ENCODE measurements at places on chromosomes 6 and 20.
A peak's percentile ranks its signal among the peaks of the same experiment; 100 is the strongest.

DNA sequence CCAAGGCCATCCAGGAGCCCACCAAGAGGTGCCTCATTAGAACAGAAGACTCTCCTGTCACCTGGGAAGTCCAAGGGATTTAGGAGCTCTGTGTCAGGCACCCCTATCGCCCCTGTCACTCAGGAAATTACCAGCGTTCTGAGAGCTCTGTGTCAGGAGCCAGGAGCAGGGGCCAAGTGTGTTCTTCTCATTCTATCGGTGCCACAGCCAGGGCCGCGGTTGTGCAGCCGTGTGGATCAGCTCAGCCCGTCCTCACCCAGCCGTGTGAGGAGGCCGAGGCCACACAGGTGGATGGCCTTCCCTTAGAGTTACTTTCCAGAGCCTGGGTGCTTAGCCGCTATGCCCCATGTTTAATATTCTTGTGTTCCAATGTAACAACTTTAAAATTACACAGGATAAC, 9.8 kb downstream of the MTG2 start:
- no peak for DNase-seq

DNA sequence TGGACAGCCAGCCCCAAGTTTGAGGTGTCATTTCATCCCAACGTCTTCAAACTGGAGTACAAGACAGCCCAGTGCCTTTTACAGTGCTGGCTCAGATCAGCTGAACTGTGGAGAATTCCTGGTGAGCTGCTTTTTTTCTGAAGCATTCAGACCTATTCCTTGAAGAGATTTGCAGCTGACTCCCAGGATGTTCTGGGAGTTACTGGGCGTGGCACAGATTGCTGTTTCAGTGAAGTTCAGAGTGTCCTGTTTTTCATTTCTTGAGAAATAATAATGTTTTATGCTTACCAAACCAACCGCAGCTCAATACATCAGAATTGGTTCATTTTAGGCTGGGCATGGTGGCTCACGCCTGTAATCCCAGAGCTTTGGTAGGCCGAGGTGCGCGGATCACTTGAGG, 33.4 kb upstream of the SRPK1 start:
- DNase-seq = no peak

DNA sequence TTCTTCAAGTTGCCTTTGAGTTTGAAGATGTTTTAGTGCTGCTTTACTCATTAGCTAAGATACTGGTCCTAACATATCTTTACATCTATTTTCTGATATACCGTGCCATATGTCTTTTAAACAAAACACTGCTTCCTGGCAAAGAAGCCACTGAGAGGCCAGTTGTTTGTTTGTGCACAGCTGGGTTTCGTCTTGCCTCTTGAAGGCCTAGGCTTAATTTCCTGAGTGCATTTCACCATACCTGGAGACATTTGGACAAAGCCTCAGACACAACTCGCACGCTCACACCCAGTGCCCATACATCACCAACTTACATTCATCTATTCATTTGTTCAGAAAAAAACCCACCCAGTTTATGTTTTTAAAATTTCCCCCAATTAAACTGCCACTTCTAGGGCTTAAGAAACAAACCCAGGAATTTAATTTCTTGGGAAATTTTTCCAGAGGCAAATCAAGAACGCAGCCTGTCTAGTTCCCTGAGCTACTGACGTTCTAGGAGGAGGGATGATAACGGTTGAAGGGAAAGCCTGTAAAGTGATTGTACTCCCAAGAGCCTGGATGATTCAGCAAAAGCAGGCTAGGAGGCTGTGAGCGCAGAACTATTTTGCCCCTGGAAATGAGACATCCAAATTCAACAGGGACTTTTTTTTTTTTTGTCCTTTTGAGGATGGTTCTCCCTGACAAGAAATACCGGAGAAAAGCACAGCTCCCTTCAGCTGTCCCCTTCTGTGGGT, 77.7 kb downstream of the OLIG3 start:
- no peak for DNase-seq

GRCh38 chr20:2558581-2559278, 22.4 kb downstream of the TMC2 start:
- DNase-seq = no peak

GRCh38 chr6:31899882-31900722, 1.8 kb downstream of the ZBTB12 start:
- peak; percentile 27 for DNase-seq

DNA sequence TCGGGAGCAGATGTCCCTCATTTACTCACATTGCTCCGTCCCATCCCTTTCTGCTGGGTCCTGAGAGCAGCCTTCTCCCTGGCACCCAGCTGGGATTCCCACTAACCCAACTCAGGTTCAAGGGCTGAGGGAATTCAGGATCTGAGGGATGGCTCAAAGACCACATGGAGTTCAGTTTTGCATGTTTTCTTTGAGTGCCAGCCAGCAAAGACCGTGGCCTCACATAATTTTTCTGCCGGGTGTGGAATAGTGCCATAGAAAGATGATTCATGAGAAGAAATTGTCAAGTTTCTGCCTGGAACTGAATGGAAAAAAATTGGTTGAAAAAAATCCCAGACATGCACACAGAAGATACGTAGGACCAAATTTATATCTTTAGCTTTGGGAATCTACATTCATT, 168.6 kb downstream of the CD83 start:
- DNase-seq = no peak

GRCh38 chr20:12093057-12093796, 175.5 kb downstream of the BTBD3 start:
- DNase-seq = no peak

DNA sequence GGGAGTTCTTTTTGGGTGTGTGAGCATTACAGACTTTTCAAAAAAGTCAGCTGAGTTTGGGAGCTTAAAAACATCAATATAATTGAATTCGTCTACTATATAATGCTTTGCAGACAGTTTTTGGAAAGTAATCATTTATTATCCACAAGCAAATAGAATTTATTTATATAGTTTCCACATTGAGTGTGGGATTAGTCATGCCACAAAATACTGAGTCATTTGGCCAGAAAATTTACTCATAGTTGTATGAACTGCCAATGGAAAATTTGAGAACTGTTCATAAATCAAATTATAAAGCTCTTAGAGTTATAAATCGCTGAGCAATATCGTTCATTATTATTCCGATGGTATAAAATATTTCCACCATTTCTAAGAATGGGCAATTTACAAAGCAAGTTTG, 5.0 kb downstream of the BEND6 start:
- DNase-seq = no peak

DNA sequence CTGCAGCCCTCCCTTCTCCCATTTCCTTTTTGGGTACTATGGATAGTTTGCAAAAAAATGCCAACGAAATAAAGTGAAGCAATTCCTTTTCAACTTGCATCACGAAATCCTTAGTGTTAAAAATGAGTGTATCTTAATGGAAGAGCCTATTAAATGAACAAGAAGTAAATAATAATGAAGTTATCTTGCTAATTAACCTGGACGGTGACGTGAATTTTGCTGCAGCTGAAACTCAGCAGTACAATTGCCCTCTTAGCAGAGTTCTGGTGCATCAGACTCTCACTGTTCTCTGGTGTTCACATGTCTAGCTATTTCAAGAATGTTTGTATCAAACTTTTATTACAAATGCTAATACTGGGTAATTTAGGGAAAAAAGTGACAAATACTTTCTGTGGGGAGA, 119.7 kb upstream of the HDAC2 start:
- no peak for DNase-seq

DNA sequence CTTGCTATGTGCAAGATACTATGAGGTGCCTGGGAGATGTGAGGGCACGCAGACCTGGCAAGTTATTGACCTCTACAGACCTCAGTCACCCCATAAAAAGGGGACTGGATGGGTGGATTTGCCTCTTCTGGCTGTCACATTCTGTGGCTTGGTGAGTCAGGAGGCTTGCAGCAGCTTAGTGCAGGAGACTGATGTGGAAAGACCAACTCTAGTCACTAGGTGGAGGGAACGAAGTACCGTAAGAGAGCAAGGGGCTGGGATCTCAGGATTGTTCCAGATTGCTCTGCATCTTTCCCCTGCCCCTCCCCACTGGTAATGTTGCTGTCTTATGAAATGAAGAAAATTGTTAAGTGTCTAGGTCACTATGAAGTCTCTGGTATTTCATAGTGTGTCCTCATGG, 3.3 kb downstream of the MAPRE1 start:
- peak; percentile 13 for DNase-seq

- no peak for DNase-seq
Observed at GRCh38 chr20:23084845-23085365, 1.2 kb downstream of the CD93 start.

GRCh38 chr20:8796088-8796660, 272.7 kb upstream of the PLCB4 start:
- DNase-seq = no peak

- no peak for DNase-seq
Observed at GRCh38 chr20:47927385-47927851, 142.1 kb upstream of the SULF2 start.

DNA sequence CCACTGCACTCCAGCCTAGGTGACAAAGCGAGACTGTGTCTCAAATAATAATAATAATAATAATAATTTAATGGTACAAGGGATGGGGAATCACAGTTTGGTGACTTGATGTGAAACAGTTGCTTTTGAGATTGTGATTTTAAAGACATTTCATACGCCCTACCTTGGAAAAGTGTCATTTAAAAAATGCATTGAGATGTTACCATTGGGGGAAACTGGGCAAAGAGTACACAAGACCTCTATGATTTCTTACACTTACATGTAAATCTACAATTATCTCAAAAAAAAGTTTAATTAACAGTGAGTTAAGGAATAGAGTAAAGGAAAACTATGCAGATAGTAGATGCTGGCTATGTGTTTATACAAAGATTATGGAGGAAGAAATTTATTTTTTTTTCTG, 22.3 kb downstream of the ADTRP start:
- DNase-seq = no peak

DNA sequence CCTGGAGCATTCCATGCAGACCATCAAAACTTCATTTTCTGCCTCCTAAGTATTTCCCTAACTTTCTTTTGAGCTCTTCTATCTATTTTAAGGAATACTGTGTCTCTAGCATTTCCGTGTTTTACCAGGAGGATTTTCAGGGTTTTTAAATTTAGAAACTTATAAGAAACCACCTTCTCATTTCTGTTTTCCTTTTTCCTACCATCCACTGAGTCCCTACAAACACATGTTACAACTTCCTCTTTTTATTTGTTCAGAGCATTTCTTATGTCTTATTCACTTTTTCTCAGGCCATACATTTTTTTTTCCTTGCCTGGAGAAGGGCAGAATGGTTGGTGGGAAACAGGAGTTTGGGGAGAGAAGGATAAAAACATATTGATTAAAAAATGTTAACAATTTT, 130.0 kb upstream of the BMP5 start:
- no peak for DNase-seq

DNA sequence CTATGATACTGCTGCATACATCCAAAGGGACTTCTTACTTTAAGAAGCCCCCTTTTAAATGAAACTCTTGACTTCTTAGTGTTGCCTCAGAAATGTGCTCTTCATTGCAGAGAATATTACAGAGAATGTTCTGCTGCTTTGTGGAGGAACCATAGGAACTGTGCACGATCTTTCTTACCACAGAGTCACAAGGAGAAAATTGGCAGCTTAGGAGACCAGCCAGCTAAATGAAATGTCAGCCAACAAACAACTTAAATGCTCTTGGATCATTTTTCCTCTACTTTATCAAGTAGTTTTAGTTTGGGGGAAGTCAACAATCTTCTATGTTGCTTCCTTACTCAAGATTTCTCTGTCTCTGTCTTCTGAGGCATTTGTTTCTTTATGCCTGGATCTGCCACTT, 125.9 kb upstream of the MLIP start:
- no peak for DNase-seq

DNA sequence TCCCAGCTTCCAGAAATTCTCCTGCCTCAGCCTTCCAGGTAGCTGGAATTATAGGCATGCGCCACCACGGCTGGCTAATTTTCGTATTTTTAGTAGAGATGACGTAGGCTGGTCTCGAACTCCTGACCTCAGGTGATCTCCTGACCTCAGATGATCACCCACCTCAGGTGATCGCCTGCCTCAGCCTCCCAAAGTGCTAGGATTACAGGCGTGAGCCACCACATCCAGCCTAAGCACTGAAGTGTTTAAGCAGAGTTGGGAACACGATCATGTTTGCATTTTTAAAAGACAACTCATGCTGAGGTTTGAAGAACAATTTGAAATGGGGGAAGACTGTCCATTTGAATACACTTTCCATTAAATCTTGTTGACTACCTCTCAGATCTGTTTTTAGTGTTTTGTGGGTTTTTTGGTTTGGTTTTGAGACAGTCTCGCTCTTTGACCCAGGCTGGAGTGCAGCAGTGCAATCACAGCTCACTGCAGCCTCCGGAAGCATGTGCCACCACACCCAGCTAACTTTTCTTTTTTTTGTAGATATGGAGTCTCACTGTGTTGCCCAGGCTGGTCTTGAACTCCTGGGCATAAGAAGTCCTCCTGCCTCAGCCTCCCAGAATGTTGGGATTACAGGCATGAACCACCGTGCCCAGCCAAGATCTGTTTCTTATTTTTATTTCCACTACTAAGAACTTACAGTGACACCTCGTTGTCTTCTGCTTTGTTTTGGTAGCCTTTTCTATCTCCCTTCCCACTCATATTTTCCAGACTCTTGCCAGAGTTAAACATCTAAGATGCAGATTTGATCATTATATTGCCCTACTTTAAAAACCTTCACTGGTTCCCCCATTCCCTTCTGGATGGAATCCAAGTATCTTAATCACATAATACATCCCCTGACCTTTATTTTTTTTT, 5.5 kb downstream of the CASP8AP2 start:
- DNase-seq = peak; percentile 70

- DNase-seq = no peak
Observed at GRCh38 chr6:158730541-158730907, 80.7 kb downstream of the SYTL3 start.

GRCh38 chr20:45055056-45055455, 45.9 kb downstream of the KCNS1 start:
- no peak for DNase-seq

DNA sequence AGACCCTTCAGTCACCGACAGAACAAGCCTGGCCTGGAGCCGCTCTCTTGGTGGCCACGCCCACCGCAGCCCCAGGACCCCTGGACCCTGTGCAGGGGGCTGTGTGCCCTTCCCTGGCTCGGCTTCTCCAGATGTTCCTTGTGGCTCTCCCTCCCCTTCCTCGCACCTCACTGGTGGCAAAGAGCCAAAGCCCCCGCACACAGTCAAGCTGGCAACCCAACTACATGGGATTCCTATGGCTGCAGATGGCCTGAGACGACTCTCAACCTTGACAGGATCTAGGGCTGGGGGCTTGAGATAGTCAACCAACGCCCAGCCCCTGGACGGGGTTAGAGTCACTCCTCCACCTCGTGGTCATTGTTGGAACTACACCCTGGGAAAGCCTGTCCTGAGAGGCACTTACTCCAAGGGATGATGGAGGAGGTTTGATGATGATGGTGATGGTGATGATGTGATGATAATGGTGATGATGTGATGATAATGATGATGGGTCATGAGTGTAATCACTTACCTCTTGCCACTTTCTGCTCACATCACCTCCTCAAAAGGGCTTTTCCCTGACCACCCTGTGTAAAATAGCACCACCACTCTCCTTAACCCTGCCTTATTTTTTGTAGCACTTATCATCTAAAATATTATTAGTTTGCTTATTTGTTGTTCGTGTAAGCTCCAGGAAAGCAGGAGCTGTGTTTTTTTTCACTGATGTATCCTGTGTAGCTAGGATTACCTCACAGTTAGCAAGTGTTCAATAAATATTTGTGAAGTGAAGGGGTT, 278.4 kb downstream of the LRFN2 start:
- DNase-seq = peak; percentile 46

- DNase-seq = no peak
Observed at GRCh38 chr20:16541226-16541625, 32.0 kb downstream of the KIF16B start.

Data from CD4-positive, alpha-beta T cell treated with Interleukin-12 subunit alpha and Interleukin-12 subunit beta, for 1 hour (primary cell).